SK-N-MC (cell line): ENCODE measurements at places on chromosomes 5 and 9.

DNA sequence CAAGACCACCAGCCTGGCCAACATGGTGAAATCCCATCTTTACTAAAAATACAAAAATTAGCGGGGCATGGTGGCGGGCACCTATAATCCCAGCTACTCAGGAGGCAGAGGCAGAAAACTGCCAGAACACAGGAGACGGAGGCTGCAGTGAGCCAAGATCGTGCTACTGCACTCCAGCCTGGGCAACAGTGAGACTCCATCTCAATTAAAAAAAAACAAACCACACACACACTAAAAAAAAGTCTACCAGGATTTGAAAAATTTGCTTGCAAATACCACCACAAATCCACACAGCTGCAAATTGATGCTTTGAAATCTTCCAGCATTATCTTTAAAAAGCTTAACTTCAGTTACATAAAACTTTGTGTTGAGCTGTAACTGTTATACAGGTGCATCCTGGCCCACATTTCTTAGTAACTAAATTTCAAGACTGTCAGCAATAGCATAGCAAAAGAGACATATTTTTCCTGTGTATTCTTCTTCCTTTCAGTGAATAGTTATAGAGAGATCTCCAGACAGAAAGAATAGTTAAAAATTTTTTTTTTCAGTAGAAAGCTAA lies 6.8 kb downstream of the CHD1 start:
- DNase-seq: no peak

GRCh38 chr5:81854915-81855314 lies 104.0 kb upstream of the SSBP2 start:
- no peak for DNase-seq

DNA sequence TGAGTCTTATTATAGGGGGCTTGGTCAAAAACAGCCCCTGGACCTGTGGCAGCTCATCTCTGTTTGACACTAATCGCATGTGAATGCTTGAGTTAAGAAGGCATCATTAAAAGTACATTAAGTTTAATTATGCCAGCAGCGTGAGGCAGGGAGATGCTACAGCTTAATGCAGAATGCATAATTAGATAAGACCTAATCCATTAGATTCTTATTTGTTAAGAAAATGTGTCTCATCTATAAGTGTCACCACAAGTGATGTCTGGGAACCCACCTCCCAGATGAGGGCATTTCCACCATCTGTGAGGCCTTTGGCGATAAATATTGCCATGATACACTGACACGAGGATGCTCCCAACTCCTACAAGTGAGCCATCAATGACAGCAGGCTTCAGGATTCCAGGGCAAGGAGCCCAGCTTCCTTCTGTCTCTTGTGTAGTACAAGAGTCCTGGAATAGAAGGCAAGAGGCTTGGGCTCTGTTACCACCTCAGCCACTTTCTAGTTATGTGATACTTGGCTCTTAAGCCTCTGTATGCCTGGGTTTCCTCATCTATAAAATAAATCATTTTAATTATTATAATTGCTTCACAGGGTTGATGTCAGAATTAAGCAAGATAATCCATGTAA lies 202.7 kb downstream of the FAM114A2 start:
- DNase-seq: no peak

- no peak for DNase-seq
Observed at GRCh38 chr5:80125022-80125961, 90.1 kb downstream of the THBS4 start.

DNA sequence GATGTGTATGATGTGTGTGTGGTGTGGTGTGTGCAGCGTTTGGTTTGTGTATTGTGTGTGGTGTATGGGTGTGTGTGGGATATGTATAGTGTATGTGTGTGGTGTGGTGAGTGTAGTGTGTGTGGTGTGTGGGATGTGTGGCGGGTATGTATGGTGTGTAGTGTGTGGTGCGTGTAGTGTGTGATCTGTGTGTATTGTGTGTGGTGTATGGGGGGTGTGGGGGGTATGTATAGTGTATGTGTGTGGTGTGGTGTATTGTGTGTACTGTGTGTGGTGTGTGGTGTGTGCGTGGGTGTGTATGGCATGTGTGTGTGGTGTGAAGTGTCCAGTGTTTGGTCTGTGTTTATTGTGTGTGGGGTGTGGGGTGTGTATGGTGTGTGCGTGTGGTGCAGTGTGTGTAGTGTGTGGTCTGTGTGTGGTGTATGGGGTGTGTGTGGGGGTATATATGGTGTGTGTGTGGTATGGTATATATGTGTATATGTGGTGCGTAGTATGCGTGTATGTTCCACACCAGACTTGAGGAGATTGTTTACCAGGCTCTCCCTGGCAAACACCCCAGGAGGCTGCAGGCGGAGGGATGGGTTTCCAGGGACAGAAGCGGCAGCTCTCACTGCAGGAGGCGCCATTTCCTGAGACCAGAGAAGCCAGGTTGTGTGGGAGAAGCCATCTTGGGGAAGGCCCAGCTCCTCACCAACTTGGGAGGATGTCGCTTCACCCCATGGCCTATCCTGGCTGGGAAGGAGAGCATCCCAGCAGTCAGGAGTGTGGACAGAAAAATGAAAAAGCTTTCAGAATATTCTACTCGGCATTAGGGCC lies 138.1 kb downstream of the NXNL2 start:
- DNase-seq: no peak

- no peak for DNase-seq
Observed at GRCh38 chr9:92717201-92718085, 47.2 kb downstream of the BICD2 start.

- DNase-seq: no peak
Observed at GRCh38 chr5:56167519-56167918, 65.6 kb downstream of the ANKRD55 start.

GRCh38 chr5:177410575-177410974 lies 1.2 kb upstream of the F12 start:
- DNase-seq: no peak

- no peak for DNase-seq
Observed at GRCh38 chr5:15483351-15484097, 16.5 kb upstream of the FBXL7 start.

DNA sequence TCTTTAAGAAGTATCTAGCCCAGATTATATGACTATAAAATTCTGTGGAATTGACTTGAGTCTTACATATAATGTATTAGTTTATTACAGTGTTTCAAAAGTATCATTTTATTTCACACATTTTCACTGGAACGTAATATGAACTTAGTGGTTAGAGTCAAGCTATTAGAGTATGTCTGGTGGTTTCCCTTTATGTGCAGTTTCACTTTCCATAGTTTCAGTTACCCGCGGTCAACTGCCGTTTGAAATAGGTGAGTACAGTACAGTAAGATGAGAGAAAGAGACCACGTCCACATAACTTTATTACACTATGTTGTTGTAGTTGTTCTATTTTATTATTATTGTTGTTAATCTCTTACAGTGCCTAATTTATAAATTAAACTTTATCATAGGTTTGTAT lies 50.5 kb downstream of the COMMD10 start:
- no peak for DNase-seq

GRCh38 chr9:114091711-114092110 lies 7.4 kb downstream of the KIF12 start:
- DNase-seq: no peak

DNA sequence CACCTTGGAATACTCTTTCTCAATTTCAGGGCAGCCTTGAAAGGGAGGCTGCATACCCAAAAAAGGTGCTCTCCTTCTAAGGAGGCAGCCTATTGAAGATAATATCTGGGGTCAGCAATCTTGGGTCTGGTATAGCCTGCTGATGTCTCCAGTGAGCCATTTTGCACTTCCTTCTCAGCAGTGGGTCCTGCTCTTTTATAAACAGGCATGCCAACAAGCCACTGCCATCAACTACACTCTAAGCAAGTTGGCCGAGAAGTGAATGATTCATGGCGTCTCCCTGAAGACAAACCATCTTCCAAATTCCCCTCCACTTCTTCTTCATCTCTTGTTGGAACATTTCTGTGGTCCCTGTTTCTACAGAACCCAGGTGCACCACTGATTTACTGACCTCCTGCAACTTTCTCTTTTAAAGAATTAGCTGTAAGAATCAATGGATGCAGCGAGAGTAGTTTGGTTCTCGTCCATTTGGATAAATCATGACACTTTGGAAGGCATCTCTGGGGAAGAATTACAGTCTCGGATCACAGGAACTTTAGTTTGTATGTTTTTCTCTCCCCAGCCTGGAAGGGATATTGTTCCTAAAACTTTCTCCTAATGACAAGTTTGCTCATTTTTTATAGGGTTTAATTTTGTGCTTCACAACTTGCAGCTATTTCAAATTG lies 108.3 kb downstream of the INSYN2B start:
- no peak for DNase-seq

DNA sequence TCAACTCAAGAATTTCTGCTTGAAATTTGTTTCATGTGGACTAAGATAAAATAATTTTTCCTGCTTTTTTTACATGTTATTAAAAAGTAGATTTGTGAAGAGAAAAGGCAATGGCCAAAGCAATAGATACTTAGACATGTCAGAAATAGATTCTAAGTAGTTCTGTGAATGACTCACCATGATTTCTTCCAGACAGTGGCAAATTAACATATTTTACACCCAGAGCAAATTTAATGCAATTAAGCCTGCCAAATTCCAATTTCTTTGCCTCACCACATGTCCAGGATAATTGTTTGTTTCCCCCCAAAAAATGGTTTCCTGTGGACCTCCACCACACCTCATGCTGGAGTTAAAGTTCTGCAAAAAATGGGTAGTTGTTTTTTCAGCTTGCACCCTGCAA lies 651.4 kb downstream of the CETN3 start:
- no peak for DNase-seq

GRCh38 chr5:131171276-131171810 lies 599 bp downstream of the LYRM7 start:
- DNase-seq: no peak

- no peak for DNase-seq
Observed at GRCh38 chr5:98108497-98108896, 665.0 kb upstream of the RGMB start.

DNA sequence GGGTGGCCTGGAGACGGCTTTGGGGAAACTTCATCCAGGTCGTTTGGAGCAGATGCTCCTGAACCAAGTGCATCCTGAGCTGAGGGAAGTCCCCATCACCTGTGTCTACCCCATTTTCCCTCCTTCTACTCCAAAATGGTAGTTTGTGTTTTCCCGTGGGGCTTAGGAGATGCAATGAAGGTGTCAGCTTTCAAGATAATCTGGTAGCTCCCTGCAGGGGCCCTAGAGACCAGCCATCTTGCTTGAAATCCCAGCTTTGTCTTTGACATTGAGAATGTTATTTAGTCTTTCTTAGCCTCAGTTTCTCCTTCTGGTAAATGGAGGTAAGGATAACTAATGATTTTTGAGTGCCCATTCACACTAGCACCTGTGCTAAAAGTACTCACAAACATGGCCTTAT lies 77.4 kb downstream of the WWC1 start:
- DNase-seq: no peak
